SHP77 treated with DMSO at 0.1 percent for 48 hours (cell line): ENCODE measurements at places on chromosomes 13 and 19.

GRCh38 chr13:97566907-97567306 is 132.9 kb downstream of the RAP2A start:
- no peak for DNase-seq

DNA sequence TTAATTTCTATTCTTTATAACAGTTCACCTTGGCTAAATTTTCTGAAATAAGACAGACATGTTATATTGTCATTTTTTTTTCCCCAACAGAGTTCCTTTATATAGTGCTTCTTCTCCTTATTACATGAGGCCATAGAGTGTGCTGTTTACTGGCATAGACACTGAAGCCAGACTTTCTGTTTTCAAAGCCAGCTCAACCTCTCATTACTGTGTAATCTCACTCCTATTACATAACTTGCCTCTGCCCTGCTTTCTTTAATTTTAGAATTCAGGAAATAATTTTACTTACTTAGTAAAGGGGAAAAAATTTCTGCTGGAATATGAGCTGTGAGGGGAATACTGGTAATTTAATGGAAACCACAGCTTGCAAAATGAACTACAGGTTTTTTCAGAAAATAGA is 1380.4 kb downstream of the SLITRK1 start:
- no peak for DNase-seq

- no peak for DNase-seq
Measured at GRCh38 chr19:51094696-51095279, 12.1 kb upstream of the KLK14 start.

- no peak for DNase-seq
Measured at GRCh38 chr19:11626252-11626651, 29.0 kb downstream of the ZNF627 start.

DNA sequence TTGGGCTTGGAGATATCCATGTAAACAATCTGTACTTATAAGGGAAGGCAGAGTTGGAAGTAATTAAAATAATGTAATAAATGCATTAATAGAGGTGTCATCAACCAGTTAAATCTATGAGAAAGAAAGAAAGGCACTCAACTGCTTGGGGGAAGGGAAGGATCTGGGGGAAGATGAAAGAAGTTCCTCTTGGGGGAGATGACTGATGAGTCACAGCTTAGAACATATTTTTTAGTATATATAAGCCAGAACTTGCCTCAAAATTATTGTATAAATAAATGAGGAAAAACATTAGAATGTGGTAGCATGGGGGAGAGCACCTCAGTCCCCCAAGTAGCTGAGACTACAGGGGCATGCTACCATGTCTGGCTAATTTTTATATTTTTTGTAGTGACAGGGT is 205.8 kb downstream of the GGACT start:
- no peak for DNase-seq

DNA sequence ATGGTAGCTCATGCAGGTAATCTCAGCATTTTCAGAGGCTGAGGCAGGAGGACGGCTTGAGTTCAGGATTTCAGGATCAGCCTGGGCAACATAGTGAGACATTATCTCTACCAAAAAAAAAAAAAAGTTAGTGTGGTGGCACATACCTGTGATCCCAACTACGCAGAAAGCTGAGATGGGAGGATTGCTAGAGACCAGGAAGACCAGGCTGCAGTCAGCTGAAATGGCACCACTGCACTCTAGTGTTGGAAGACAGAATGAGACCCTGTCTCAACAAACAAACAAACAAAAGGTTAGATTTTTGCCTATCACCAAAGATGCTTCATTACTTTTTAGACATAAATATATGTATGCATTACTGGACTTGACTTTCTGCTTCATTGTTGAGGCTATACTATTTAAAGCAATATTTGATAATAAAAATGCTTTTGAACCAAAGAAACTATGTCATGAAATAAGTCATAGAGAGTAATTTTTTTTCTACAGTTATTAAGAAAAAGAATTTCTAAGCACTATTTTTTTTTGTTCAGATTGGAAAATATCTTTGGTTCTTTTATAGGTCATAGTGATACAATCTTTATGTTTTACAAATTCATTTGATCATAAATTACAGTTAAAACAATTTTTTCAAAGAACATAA is 1180.1 kb upstream of the ATXN8OS start:
- DNase-seq, result peak; percentile 60

DNA sequence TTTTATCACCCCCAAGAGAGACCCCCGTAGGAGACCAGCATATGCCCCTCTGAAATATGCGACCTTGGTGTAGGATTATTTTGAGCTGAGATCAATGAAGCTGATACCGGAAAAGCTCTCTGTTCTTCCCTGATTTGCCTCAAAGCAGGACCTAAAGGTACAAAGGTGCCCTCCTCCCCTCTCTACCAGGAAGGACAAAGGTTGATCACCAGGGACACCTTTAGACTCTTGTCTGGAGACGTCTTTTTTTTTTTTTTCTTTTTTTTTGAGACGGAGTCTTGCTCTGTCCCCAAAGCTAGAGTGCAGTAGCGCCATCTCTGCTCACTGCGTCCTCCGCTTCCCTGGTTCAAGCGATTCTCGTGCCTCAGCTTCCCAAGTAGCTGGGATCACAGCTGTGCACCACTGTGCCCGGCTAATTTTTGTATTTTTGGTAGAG is 792 bp upstream of the PEX11G start:
- no peak for DNase-seq

DNA sequence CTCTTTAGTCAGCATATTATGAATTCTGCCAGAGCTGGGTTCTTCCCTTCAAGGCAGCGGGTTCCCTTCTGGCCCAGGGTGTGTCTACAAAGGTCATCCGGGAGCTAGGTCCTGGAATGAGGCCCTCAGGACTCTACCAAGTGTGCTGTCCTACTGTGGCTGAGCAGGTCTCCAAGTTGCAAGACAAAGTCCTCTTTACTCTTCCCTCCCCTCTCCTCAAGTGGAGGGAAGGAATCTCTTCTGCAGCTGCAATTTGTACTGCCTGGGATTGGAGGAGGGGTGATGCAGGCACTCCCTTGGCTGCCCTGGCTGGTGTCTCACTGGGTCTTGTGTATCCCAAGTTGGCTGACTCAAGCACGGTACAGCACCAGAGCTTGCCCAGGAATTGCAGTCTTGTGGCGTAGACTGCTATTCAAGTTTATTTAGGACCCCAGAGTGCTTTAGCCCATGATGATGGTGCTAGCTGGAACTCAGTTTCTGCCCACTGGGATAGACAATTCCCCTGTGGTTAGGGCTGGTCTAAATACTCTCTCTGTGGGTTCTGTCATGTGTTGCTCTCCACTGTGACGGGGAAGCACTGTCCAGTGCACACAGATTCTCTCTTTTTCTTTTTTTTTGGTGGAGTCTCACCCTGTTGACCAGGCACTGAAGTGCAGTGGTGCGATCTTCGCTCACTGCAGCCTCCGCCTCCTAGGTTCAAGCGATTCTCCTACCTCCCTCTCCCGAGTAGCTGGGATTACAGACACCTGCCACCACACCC is 28.5 kb downstream of the RFC3 start:
- DNase-seq, result no peak

DNA sequence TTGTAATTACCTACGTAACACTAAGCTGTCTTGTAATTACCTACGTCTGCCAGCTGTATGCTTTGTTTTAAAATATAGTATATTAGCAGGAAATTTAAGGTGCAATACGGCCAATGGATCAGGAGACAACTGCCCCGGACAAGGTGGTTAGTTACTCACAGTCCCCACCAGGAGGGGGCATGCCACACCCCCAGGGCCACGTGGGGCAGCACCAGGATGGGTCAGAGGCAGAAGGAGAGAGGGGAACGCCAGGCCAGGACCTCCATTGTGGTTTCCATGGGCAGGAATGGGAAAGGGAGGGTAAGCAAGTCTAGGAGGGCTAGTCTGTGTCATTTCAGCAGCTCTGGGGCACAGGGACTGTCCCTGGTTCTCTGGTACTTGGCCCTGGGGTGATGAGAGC is 140.1 kb downstream of the URI1 start:
- DNase-seq, result no peak

DNA sequence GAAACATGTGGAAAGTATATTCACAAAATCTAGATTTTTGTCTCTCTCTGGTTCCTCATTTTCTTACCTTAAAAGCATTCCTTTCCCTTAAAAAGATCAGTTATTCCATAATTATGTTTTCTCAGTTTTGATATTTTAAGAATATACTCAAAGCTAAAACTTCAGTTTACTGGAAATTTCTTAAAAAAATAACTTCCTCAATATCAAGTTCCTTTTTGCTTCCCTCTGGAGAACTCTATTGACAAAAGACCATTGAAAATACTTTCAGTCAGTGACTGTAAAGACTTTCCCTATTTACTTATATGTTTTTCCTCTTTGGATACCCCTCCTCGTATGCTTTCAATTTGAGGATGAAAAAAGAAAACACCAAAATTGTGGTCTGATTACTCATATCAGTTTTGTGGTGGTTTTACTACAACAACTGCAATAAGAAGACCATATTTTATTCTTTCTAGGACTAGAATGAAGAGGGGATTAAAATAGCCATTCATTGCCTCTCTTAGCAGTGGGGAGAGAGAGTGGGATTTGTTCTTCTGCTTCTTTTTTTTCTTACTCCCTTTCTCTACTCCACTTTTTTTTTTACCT is 113.2 kb downstream of the ESD start:
- DNase-seq, result no peak

DNA sequence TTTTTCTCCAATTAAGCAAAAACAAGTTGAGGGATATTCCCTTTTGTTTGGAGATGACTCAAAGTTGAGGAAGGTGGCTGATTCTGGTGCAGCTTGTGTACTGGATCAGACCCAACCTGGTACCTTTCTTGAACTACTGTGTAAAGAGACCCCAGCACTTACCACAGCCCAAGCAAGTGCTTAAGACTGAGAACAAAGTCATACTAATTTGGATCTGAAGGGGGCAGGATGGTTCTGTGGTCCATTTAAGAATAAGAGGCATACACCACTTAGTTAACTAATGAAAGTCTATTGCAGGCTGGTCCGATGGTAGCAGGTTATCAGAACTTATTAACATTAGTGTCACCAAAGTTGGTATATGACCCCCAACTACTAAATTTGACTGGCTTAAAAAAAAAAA is 6.3 kb downstream of the THSD1 start:
- no peak for DNase-seq

GRCh38 chr13:28490061-28490460 is 4.9 kb downstream of the FLT1 start:
- DNase-seq, result no peak

GRCh38 chr19:3207461-3208242 is 16.8 kb upstream of the CELF5 start:
- no peak for DNase-seq

GRCh38 chr13:28401303-28402056 is 93.4 kb downstream of the FLT1 start:
- DNase-seq, result no peak

GRCh38 chr19:33110137-33110910 is 21.6 kb upstream of the WDR88 start:
- DNase-seq, result no peak

DNA sequence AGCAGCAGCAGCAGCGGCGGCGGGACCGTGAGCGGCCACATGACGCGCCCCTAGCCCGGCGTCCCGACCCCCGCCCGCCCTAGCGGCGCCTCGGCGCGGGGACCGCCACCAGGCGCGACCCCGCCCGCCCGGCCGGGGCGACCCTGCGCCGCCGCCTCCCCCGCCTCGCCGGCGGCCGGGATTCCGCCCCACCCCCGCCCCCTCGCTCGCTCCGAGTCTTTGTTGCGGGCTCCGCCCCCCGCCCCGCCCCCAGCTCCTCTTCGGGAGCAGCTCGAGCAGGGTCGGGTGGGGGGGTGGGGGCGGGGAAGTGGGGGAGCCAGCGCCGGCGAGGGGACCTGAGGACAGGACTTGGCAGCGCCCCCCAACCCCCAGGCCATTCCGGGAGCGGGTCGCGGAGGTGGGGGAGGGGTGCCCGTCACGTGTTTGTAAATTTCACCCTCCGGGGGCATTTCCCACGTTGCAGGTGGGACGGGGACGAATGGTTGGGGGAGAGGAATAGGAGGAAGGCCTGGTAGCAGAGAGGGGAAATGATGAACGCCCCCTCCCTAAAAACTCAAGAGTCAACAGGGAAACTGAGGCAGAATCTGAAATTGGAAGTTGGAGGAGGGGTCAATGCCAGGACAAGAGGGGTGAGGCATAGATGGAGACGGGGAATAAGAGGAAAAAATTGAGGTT is at the start of gene OLFM2:
TSS of gene OLFM2 (minus strand) at position 190 of the 675 bp plus-strand sequence. CDS start at position 41, 149 bp downstream.
- DNase-seq, result no peak

- no peak for DNase-seq
Measured at GRCh38 chr13:78398743-78399410, 204.5 kb downstream of the POU4F1 start.

DNA sequence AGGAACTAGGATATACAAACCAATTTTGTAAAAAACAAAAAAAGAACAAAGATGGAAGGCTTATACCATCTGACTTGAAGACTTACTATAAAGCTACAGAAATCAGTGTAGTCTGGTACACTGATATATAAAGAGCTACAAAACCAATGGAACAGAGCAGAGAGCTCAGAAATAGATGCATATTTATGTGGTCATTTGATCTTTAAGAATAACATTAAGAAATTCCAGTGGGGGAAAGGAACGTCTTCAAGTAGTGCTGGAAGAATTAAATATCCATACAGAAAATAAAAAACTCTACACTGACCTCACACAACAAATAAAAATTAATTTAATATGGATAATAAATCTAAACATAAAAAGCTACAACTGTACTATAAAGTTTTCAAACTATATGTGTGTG is 317.0 kb downstream of the ENOX1 start:
- no peak for DNase-seq

DNA sequence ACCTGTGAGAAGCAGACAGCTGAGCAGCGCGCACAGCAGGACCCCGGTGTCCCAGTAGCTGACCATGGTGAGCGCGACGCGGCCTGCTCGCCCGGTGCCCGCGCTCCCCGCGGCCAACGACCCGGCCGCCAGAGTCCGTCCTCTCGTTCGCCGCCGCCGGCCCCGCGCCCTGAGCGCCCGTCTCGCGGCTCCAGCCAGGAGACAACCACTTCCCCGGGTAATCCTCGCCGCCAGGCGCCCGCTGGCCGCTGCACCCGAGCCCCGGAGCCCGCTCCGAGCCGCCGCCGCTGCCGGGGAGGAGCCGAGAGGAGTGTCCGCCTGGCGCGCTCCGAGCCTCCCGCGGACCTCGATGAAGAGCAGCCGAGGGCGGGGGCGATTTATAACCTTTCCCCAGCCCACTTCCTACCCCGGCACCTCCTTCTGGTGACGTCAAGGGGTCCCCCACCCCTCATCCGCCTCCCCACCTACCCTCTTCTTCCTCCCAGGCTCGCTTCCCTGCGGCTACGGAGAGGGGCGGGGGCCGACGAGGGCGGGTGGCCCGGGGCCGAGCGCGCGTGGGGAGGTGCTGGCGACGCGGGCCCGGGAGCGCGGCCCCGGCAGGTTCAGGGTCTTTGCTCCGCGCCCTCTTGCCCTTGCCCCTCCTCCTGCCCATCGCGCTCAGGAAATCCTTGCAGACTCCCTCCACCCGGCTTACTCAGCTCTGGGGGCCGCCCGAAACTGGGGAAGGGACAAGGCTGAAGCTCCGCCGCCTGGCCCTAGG is at the start of gene FLT1:
TSS of gene FLT1 (minus strand) at position 351 of the 760 bp plus-strand sequence. CDS start at position 66, 285 bp downstream.
- DNase-seq, result no peak
